ENCODE measurements at places on chromosomes 4 and X.

GRCh38 chrX:72532366-72532765 is 40.3 kb downstream of the HDAC8 start:
- DNase-seq = no peak

GRCh38 chrX:72568406-72569092 is 4.1 kb downstream of the HDAC8 start:
- no peak for DNase-seq

DNA sequence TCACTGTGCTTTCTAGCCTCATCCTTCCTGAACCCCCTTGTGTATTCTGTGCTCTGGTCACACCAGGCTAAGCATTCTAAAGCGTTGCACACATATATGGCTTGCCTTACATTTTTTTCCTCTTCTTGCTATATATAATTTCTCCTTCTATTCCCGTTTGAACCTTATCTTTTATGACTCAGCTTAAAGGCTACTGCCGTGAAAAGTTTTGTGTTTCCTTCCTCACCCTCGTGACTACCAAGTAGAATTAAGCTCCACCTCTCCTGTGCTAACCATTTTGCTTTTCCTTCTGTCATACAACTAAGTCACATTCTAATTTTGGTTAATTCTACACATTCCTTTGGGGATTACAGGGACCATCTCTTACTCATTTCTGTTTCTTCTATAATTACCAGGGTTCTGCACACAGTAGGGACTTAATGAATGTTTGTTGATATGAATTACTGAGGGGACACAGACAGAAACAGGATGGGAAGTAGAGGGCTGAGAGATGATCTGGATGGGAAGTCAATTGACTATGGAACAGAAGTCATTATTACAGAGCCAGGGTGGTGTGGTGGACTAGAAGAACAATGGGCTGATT is 67.1 kb downstream of the DOCK11 start:
- no peak for DNase-seq

DNA sequence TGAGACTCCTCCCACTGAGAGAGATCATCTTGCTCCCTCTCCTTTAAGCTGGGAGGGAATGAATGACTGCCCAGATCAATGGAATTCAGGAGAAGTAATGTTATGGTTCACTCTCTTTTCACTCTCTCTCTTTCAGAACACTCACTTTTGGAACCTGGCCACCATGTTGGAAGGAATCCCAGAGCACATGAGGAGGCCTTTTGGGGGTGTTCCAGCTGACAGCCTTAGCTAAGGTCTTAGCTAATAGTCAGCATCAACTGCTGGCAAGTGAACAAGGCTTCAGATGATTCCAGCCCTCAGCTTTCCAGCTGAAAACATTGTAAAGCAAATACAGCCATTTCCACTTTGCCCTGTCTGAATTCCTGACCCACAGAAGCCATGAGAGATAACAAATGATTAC is 124.0 kb upstream of the CLNK start:
- DNase-seq = no peak

DNA sequence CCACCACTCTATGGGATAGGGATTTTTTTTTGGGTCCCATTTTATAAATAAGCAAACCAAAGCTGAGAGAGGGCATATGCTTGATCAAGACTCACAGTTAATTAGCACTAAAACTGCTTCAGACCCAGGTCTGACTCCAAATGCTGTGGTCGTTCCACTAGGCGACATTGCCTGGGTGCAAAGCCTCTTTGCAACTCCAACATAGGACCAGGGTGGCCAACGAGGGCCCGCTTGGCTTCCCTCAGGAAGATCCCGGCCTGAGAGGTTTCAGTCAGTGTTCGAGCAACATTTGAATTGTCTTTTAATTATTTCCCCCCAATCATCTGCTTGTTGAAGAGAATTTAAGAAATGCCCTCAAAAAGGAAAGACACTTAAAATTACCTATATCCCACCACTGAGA is 11.2 kb downstream of the PJA1 start:
- DNase-seq = no peak

- DNase-seq = no peak
Measured at GRCh38 chr4:60452266-60452665, 747.9 kb upstream of the ADGRL3 start.

GRCh38 chrX:9569876-9570301 is 105.0 kb downstream of the TBL1X start:
- no peak for DNase-seq

DNA sequence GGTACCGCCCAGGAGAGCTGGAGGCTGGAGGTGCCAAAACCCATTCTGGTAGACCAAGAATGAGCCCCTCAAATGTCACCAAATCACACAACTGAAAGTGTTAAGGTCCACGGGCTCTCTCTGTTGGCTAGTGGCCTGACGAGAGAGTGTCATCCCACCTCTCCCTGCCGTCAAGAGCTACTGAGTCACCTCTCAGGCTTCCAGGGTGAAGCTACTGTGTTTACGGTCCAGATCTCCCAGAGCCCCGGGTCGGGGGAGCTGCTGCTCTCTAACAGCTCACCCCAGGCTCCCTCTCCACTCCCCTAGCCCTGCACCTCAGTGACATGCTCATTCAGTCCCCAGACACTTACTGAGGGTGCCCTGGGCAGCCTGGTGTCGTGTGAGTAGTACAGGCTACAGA is 59.2 kb downstream of the ADGRG2 start:
- no peak for DNase-seq

GRCh38 chr4:84495118-84495793 is 3.8 kb downstream of the NKX6-1 start:
- DNase-seq = no peak

GRCh38 chr4:35025152-35025834 is 1219.0 kb downstream of the ARAP2 start:
- no peak for DNase-seq

- DNase-seq = no peak
Measured at GRCh38 chr4:166941629-166942028, 292.7 kb downstream of the SPOCK3 start.

Measured in HFF-Myc (cell line).